Right hindlimb (tissue), 1 donor: ENCODE measurements at places on chromosomes 4 and X.
A peak's percentile ranks its signal among the peaks of the same experiment; 100 is the strongest.

DNA sequence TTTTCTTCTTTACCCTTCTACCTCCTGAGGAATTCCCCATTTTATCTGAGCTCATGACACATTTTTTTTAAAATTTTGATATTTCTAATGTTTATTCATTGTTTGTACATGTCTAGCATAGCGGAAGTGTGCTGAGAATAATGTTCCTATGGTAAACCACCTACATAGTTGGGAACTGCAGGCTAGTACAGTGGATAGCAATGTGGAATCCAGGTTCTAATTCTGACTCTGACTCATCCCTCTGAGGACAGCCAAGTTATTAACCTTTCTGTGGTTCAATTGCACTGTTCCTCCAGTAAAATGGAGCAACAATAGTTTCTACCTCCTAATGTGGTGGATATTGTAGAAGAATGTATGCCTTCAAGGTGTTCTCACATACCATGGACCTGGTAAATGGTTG is 20.6 kb upstream of the APELA start:
- DNase-seq = no peak

- peak; percentile 73 for DNase-seq
Observed at GRCh38 chrX:68647156-68647957, at the start of gene STARD8. TSS of gene STARD8 (plus strand) at chrX:68647666. CDS start at chrX:68647883, 217 bp downstream.

DNA sequence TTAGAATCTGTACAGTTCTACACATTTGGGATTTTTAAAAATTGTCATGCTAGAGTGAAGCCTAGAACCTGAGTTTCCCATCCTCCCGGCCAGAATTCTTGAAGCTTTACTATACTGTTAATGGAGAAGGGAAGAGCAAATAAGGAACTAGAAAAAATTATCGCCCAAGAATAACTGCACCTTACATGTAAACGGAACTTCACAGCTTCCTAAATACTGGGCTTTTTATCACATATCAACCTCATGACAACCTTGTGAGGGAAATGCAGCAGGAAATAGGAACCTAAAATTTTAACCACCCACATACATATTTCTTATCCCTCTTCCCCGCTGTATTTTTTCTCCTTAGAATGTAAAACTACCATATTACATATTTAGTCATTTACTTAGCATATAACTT is 19.3 kb downstream of the ARHGEF9 start:
- no peak for DNase-seq

- no peak for DNase-seq
Observed at GRCh38 chr4:183268556-183268955, 51.5 kb downstream of the CLDN22 start.

DNA sequence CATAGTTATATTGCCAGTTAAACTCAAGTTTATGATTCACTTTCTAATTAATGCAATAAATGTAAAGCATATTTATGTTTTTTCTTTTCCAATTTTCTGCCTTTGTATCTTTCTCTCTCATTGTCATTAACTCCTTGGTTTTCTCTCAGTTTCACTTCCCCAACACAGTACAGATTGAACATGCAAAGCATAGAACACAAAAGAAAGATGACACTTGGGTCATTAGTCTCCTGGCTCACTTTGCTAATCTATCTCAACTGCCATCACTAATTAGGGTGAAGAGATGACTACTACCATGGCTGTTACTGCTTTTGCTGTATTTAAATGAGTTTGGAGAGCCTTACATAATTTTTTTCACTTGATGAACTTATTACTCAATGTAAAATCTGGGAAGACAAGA is 12.3 kb upstream of the NAA11 start:
- no peak for DNase-seq

DNA sequence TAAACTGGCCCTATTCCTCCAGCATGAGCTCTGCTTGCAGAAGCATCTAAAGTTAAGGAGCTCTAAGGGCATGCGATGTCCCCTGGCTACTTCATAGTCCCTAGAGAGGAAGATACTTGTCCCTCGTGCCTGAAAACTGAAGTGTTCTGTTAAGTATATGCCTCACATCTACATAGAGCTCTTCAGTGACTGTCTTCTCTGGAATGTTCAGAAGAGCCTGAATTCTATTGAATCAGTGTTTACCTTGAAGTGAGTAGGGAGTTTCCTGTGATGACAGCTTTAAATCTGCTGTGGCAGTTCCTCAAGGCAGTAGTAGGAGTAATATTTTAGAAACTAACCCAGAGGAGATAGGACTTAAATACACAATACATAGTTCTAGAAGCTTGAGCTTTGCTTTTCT is 111.2 kb downstream of the ZNF518B start:
- DNase-seq = no peak

DNA sequence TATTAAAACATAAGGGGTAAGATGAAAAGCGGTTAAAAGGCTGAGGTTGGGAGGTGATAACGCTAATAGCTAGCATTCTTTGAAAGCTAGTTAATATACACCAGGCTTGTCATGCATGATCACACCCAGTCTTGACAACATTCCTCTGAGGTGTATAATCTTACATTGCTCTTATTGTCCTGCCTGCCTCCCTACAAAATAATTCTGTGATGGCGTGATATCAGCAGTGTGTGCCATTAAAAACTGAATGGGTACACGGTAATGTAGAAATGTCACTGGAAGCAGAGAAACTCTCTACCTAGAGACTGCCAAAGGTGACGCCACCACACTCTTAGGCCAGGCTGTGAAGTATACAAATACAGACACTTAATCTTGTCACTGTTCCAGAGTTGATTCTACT is 68.1 kb downstream of the DIAPH2 start:
- DNase-seq = no peak

DNA sequence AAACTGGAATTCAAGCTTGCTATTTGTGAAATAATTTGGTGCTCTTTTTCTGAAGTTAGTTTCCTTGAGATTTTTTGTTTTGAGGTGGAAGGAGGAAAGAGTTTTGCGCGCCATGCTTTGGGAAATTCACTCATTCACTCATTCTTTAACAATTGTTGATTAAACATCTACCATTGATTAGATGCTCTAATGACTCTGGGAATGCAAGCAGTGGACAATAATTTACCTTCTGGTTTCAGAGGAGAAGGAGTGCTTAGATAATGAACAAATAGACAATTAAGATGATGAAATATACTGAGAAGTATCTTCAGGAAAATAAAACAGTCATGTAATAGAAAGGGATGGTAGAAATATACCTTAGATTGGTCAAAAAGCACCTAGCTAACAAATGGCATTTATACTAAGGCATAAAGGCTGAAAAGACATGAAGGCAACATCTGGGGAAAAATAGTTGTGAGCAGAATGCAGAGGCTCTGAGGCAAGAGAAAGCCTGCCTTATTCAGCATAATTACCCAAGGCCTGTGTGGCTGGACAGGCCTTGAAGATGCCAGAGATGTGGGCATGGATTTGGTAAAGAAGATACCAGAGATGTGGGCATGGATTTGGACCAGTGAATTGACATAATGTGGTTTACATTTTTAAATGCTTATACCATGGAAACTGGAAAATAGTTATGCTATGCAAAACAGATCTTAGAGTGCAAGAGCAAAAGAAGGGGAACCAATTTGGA is 2.7 kb upstream of the COMMD8 start:
- no peak for DNase-seq

DNA sequence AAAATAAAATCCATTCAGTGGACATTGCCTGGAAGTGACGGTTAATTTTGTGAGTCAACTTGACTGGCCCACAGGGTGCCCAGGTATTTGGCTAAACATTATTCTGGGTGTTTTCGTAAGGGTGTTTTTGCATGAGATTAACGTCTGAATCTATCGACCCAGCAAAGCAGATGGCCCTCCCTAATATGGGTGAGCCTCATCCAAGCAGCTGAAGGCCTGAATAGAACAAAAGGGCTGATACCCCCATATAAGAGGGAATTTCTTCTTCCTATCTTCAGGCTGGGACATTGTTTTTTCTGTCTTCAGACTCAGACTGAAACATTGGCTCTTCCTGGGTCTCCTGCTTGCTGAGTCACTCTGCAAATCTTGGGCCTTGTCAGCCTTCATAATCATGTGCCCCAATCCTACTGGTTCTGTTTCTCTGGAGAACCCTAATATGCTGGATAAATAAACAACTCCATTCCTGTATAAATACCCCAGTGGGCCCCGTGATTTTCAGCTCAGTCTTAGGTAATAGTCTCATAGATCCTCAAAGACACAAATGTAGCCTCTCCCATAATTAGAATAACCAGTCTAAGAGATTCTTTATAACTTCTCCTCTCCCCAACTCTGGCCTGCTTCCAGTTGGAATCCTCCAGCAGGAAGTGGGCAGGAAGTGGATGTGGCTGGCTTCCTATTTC is 33.1 kb upstream of the DDX3X start:
- DNase-seq = no peak

- no peak for DNase-seq
Observed at GRCh38 chr4:108902769-108903168, 139.9 kb upstream of the ETNPPL start.

DNA sequence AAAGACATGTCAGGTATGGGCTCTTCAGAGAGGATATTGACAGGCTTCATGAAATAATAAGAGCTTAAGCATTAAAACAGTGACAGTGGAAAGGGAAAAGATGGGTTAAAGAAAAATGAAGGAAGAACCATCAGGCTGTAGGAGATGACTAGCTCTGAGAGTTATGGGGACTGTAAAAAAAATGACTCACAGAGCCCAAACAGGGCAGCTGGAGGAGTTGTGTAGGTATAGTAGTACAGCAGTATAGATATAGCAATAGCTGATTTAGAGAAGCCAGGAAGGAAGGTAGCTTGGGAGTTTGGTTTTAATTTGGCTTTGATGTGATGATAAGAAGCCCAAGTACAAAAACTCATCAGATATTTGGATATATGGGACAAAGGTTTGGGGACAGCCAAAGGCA is 66.6 kb downstream of the FREM3 start:
- DNase-seq = no peak

GRCh38 chrX:17442898-17443297 is 67.9 kb downstream of the NHS start:
- no peak for DNase-seq

- DNase-seq = no peak
Observed at GRCh38 chrX:28854637-28855036, 267.4 kb downstream of the IL1RAPL1 start.

DNA sequence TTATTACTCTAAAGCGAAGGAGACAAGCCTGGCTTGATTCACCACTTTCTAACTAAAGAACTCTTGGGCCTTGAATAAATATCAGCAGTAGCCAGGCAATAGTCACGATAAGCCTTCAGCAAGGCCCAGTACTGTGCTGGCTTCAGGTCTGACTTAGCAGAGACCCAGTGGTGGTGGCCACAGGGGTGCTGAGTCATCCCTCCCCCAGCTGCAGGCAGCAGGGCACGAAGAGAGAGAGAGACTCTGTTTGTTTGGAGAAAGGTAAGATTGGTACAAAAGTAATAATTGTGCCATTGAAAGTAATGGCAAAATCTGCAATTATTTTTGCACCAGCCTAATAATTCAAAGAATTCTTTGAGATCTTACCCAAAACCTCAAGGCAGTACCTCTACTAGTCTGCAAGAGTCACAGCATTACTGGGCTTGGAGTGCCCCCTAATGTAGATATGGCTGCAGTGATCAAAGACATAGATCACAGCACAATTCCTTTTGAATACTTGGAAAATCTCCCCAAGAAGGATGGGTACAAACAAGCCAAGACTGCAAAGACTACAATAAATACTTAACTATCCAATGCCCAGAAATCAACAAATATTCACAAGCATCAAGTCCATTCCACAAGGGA is 159.5 kb upstream of the USP38 start:
- DNase-seq = no peak

GRCh38 chr4:99790796-99791617 is 25.6 kb upstream of the DAPP1 start:
- no peak for DNase-seq

GRCh38 chrX:17547658-17548057 is 172.7 kb downstream of the NHS start:
- no peak for DNase-seq

- DNase-seq = no peak
Observed at GRCh38 chr4:48270951-48271473, 1.4 kb upstream of the TEC start.

- DNase-seq = no peak
Observed at GRCh38 chr4:85783483-85783882, 308.5 kb downstream of the ARHGAP24 start.
